ENCODE measurements at places on chromosomes 2 and 18.
A peak's percentile ranks its signal among the peaks of the same experiment; 100 is the strongest.

DNA sequence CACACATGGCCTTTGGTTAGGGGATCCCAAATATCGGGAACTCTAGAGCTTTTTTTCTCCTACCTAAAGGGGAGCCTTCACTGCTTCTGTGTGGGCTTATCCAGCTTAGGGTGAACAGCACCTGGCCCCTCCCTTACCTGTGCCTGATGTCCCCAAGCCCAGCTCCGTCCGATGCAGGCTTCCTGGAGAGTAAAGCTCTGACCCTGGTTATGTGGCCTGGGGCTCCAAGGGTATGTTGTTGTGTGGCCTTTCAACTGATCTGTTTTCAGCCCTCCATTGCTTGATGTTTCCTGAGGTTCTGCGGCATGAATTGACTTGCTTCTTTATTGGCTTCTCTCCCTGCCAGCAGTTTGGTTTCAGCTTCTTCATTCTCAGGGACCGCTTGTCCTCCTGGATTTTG lies 66.0 kb downstream of the RAB31 start:
- DNase-seq = no peak

- DNase-seq = no peak
These were observed 180.6 kb downstream of the CLIP4 start for GRCh38 chr2:29295845-29296244.

GRCh38 chr2:166332106-166332505 lies 43.6 kb downstream of the SCN9A start:
- DNase-seq = no peak

- no peak for DNase-seq
These were observed 26.0 kb upstream of the GALR1 start for GRCh38 chr18:77223653-77224052.

DNA sequence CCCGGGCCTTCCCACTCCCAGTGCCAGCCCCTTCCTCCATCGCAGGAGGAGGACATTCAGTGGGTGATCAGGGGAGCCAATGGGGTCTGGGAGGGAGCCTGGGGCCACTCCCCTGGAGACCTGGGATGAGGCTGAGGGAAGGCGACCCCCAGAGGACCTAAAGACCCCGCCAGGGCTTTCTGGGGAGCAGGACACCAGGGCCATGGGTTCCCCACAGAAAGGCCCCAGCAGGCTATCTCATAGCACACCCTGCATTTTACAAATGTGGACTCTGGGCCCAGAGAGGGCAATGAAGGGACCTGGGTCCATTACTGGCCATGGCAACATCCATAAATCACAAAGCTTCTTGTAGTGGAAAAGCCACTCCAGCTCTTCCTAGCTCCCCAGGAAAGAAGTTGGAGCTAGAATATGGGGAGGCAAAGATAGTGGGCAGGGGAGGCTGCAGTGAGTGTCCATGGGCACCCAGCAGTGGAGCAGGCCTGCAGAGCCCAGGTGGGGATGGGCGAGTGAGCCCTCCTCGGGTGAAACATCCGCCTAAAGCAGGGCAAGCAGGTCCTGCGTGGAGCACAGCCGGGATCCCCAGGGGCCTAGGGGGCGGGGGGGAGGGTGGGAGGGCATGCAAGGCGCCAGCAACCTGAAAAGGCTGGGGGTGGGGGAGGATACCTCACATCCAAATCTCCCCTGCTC lies 13.8 kb downstream of the CYP26B1 start:
- no peak for DNase-seq

GRCh38 chr2:101368376-101368775 lies 18.9 kb downstream of the CREG2 start:
- DNase-seq = no peak

GRCh38 chr2:21270708-21271122 lies 146.9 kb downstream of the TDRD15 start:
- no peak for DNase-seq

- DNase-seq = no peak
These were observed 54.3 kb downstream of the R3HDM1 start for GRCh38 chr2:135585586-135585985.

DNA sequence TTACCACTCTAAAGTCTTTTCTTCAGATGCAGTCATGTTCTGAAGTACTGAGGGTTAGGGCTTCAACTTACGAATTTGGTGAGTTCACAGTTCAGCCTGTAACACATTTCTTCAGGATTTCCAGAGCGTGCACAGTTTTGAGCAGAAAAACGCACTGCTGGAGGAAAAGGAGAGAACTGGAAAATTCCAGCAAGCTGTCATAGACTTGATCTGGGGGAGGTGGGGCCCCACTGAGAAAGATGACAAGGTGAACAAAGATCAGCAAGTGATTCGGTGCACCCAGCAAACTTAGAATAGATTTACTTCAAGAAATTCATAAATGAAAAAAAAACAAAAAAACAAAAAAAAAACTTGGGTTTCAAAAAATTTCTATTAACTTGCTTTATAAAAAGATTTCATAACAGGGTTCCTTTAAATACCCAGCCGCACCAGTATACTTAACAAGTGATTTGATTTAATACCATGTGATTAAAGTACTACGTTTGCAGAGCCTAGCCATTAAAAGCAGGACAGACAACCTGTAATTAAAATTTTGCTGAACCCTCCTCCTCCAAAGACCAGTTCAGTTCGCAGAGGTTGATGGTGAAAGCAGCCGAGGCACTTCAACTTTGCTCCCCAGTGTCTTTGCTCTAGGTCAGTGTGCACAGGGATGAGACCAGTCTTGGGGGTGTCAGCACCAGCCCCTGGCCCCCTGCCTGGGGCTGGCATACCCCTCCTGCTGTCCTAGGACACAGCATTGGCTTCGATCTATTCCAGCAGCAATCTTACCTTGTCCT lies 30.5 kb downstream of the CTIF start:
- no peak for DNase-seq

GRCh38 chr2:74500578-74500946 lies 1.2 kb upstream of the LBX2 start:
- no peak for DNase-seq

DNA sequence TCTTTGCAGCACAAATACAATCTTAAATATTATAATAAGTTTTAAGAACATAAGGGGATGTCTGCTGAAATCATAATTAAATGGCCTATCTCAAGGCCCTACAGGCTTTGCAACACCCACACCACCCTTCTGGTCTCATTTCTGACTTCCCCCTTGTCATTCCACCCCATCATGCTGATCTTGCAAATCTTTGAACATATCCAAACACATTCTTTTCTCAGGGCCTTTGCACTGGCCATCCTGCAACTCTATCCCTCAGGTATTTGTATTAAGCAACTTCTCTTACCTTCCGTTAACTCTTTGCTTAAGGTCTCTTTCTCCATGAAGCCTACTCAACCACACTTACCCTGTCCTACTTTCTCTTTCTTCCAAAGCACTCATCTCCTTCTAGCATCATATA lies 51.8 kb upstream of the CCDC150 start:
- DNase-seq = no peak

DNA sequence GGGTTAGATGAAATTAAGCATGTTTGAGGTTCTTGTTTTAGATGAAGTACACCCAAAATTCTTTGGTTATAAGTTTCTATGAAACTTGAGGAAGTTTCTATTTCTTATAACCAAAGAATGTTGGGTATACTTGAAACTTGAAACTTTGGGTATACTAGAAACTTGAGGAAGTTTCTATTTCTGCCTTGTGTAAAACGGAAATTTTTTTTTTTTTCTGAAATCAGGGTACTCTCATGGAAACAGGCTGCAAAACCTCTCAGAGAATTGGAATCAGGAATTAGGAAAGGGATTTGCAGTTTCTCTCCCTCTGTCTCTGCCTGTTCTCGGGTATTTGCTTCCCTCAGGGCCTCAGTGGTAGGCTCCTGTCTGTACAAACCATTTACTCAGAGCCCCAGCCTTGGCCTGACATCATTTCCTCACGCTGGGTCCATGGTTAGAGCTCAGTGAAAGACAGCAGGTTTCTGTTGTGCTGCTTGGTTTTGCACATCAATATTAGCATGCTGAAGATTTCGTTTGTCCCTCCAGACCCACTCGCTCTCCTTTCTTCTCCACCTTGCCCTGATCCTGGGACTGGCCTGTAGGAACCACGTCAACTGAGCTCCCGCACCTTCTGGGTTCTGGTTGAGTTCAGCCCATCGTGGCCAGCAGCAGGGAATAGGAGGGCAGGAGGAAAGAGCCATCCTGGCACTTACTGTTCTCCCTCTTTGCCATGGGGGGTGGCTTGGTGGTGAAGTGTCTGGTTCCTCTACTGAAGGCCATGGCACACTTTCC lies 106.4 kb downstream of the POLR1A start:
- DNase-seq = no peak

- no peak for DNase-seq
These were observed 61.7 kb upstream of the EPC2 start for GRCh38 chr2:148582679-148583511.

GRCh38 chr2:160901613-160902012 lies 258.6 kb upstream of the TANK start:
- no peak for DNase-seq

GRCh38 chr2:161422816-161423403 lies 6.8 kb downstream of the TBR1 start:
- DNase-seq = no peak

DNA sequence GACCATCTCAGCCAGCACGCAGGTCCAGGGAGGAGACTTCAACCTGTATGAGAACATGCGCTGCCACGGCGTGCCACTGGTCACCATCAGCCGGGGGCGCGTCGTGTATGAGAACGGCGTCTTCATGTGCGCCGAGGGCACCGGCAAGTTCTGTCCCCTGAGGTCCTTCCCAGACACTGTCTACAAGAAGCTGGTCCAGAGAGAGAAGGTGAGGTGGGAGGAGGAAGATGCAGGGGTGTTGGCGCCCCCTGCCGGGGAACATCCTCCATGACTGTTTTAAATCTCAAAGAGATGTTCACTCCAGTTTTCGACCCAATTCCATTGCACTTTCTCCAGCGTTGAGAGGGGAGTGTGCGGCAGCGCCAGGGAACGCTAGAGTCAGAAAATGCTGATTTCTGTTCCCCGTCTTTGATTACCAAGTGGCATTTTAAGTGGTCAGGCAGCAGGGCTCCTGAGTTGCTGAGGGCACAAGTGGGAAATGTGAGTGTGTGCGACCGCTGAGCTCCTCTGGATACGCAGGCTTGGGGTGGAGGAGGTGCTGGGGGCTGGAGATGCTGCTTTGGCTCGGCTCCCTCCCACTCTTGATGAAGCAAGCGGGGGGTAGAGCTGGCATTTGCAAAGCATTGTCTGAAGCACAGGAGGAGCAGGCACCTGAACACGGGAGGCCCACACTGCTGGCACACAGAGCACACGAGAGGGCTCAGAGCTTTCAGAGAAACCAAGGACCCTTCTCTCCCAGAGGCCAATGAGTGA lies 27.7 kb upstream of the MAPRE3 start:
- DNase-seq = peak; percentile 41

GRCh38 chr2:203484266-203485112 lies 50.6 kb downstream of the RAPH1 start:
- DNase-seq = peak; percentile 5

DNA sequence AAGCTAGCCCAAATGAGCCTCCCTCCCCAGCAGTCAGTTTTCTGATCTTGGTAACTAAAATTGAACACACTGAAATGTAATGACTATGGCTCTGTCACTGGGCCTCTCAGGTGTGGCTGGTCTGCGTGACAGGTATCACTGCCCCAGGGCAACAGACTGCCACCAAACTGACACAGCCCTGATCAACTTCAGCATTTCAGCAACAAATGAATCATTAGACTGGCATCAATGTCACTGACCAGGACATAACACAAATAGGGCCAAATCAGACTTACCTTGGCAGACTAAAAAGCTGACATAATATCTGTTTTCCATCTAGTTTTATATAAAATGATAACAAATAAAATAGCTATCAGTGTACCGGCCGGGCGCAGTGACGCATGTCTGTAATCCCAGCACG lies 290.8 kb upstream of the CHAC2 start:
- no peak for DNase-seq

DNA sequence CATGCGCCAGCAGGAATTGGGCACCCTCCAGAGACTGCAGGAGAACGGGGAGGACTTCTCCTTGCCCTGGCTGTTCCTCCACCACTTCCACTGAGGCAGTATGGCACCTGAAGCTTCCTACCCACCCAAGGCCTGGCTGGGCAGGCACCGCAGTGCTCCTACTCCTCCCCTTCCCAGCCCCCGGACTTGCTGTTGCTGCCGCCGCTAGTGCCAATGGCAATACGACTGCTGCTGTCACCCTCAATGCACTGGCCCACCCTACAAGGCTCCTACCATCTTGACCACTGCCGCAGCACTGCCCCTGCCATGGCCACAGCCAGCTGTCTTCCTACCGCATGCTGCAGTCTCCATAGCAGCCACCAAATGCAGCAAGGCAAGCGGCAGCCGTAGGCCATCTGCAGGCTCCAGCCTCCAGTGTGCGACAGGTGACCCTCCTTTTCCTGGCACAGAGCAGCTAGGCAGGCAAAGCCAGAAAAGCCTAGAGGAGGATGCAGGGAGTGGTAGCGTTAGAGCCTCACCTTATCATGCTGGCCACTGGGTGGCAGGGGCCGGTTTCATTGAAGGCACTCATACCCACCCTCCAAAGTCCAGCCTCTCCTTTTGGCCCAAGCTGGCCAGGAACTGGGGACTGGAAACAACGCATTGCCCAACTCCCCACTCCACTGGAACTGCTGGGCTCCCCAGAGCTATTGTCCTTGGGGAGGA lies 47.4 kb upstream of the ANKRD62 start:
- no peak for DNase-seq

DNA sequence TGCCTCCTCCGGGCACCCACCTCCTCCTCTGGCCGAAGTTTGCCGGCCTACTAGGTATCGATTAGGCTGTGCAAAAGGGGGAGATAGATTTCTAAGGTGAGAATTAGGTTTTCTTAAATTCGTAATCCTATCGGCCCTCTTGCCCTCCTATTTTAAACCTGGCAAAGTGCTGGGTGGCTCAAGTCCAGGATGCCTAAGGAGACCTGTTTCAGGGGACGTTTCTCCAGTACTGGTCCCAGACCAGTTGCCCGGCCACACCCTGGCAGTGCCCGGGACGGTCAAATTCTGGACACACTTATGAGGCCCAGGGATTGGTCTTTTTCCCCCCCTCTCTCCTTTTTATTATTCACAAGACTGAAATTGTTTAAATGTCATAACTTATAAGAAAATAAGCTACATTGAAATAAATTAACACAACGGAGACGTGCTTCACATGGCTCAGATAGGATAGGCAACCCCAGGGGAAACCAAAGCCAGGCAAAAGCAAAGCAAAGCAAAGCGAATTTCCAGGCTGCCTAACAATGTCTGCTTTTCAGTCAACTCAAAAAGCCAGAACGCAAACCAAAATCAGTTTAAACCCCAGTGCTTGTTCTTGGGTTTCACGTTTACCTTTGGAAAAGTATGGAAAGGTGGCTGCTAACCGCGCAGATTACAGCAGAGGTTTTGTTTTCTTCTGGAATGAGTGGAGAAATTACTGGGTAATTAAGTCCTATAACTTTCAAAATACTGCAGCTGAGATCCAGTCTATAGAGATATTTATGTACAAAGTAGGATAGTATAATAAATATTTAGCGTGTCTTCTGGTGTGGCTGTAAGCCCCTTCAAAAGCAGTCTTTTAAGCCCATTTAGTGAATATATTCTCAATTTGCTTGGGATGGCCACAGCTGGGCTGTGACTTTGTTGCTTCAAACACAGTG lies 3.0 kb downstream of the GBX2 start:
- no peak for DNase-seq

GRCh38 chr18:11336241-11336640 lies 186.9 kb upstream of the PIEZO2 start:
- no peak for DNase-seq
